ENCODE measurements at places on chromosomes 5 and 9.

GRCh38 chr9:125455876-125456275, 194.2 kb downstream of the GAPVD1 start:
- no peak for DNase-seq

- no peak for DNase-seq
Measured at GRCh38 chr5:34585601-34586104, 70.5 kb upstream of the RAI14 start.

DNA sequence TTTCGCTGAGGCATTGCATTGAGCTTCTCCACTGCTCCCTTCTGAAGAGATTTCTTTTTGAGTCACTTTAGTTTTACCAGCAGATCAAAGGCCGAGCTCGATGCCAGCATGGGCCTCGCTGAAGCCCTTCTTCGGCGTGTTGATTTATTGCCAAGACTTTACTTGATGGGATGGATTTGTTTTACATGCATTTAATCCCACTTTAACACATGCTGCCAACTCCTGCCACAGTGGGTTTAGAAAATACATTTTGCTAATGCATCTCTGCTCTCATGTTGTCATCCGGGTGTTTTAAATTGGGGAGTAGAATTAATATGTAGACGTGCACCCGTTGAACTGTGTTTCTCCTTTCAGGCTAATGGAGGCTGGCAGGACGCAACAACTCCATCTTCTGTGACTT, 218.3 kb downstream of the PBX3 start:
- no peak for DNase-seq

DNA sequence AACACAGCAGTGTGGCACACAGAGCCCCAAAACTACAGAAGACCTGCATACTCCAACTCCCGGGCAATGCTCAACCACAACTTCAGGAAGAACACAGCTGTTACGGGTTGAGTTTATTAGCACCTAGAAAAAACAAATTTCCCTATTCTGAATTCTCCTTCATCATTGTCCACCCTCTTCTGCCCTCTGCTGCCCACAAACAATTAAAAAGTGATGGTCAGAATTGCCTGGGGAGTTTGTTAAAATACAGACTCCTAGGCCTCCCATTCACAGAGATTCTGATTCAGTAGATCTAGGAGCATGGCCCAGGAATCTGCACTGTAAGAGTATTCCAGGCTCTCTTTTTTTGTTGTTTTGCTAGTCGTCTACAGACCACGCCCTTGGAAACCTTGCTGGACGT, 310.6 kb downstream of the NDUFS4 start:
- DNase-seq = no peak

DNA sequence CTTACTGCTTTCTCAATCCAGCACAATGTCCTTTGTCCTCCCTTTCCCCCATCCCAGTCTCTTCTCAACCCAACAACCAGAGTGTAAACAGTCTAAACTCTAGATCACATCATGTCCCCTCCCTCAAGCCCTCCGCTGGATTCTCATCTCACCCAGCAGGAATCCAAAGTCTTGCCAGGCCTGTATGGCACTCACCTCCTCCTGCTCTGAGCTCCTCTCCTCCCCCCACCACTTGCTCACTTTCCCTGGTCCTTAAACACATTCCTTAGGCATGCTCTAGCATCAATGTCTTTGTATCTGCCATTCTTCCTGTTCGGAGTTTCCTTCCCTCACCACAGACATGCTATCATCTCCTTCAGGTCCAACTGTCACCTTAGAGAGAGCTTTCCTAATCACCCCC, 78.8 kb downstream of the NIPSNAP3B start:
- DNase-seq = no peak

- DNase-seq = no peak
Measured at GRCh38 chr5:147454996-147455677, 54.7 kb downstream of the DPYSL3 start.

DNA sequence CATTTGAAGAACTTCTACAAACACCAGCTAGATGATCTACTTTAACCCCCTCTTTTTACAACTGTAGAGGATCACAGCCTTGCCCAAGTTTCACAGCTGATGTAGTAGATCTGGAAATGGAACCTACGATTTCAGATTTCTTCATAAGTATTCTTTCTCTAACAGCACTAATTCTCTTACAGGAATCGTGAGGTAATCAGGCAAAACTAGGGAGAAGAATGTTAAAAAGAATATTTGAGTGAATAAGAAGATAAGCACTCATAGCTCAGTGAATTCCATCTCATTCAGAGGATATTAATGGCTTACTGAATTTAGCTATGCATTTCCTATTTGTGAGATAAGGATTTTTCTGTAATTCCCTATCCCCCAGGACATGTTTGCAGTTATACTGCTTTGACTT, 42.1 kb downstream of the NADK2 start:
- DNase-seq = no peak

GRCh38 chr5:134370311-134370870, 978 bp upstream of the UBE2B start:
- no peak for DNase-seq

GRCh38 chr5:77396017-77396416, 96.1 kb downstream of the WDR41 start:
- no peak for DNase-seq

GRCh38 chr9:100074093-100074492, 24.7 kb downstream of the ERP44 start:
- no peak for DNase-seq

DNA sequence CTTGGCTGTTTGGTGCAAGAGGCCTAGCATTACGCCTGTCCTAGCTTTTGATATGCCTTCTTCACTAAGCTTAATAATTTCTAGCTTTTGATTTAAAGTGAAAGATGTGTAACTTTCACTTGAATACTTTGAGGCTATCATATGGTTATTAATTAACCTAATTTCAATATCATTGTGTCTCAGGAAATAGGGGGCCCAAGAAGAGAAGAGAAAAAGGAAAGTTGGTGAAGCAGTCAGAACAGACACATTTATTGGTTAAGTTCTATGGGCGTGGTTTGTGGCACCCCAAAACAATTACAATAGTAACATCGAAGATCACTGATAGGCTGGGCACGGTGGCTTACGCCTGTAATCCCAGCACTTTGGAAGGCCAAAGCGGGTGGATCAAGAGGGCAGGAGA, 40.9 kb upstream of the F2RL2 start:
- DNase-seq = no peak

Data from amygdala (tissue), 56 donors.